ENCODE measurements at places on chromosomes 4 and X.

GRCh38 chr4:69470561-69470960, 25.1 kb downstream of the UGT2B4 start:
- DNase-seq: no peak

DNA sequence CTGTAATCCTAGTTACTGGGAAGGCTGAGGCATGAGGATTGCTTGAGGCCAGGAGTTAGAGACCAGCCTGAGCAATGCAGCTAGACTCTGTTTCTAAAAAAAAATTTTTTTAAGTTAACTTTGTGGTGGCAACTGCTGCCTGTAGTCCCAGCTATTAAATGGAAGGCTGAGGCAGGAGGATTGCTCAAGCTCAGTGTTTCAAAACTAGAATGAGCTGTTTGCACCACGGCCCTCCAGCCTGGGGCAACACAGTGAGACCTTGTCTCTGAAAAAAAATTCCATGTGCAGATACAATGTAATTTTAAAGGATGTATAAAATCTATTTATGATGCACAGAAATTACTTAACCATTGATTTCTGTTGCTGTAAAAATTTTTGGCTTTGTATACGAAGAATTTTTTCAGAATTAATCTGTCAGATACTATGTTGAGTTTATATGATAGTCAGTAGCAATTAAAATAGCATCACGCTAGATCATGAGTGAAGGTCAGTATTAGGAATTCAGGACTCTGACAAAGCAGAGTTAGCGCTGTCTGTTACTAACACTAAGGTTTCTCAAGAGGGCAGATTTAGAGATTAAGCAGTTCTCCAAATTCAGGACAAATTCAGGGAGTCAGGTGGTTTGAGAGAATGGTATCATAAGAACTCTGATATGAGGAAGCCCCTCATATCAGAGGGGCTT, 8.3 kb upstream of the AGA start:
- no peak for DNase-seq

DNA sequence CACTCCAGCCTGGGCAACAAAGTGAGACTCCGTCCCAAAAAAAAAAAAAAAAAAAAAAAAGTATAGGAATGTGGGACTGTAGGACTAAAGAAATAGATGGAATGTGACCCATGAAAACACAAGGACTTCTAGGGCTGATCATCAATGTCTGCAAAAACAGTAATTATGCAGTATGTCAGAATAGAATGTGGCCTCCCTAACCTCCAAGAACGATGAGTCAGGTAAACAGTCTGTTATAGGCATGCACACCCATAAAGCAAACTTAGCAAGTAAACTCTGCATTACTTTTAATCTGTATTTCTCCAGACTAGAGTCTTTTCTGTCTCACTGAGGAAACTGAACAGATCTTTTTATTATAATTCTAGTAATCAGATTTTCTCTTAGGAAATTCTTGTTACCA, 233.4 kb downstream of the HNRNPD start:
- DNase-seq: no peak

- DNase-seq: no peak
Measured at GRCh38 chr4:42654631-42655268, 2.2 kb downstream of the ATP8A1 start.

GRCh38 chrX:670645-671044, 40.1 kb downstream of the SHOX start:
- DNase-seq: no peak

GRCh38 chr4:26731351-26732035, 129.1 kb upstream of the STIM2 start:
- no peak for DNase-seq

Measured in activated naive CD4-positive, alpha-beta T cell (primary cell).